ENCODE measurements at places on chromosomes 4 and X. TPM values are rescaled to one million over a fixed set of nuclear protein-coding genes. Genes with fewer than 3 reads are reported as not detected.

GRCh38 chr4:137310593-137311490 is 221.5 kb downstream of the PCDH18 start:
- H3K36me3 ChIP-seq, result no peaks in the 10 kb centered on the region
- no peaks in the 10 kb centered on the region for H3K27me3 ChIP-seq
- no peak overlapping the region for H3K4me3 ChIP-seq
- no peak overlapping the region for H3K27ac ChIP-seq

Gene VEGFD
- 0.20 TPM for total RNA-seq

- H3K27ac ChIP-seq, result no peak overlapping the region
- no peaks in the 10 kb centered on the region for H3K27me3 ChIP-seq
- H3K36me3 ChIP-seq, result no peaks in the 10 kb centered on the region
- peaks cover 3% of the 10 kb centered on the region for H3K4me1 ChIP-seq
- H3K4me3 ChIP-seq, result no peak overlapping the region
Observed at GRCh38 chr4:155972098-155972497, 18.4 kb upstream of the CTSO start.

DNA sequence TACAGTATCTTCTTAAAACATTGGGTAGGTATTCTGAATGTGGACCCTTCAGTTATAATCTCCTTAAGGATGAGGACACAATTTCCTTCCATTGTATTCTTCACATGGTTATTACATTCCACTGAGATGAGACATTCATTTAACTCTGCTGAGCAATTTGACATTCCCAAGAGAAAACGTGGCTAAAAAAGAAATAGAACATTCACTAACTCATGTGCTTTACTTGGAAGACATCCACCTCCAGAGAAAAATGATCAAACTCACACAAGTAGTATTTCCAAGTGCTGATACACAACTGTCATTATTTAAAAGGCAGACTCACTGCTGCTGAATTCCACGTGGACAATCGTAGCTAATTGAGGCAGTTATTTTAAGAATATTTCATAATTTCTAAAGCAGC is 227.9 kb upstream of the ANKRD50 start:
- H3K36me3 ChIP-seq, result no peaks in the 10 kb centered on the region
- H3K27me3 ChIP-seq, result peaks cover 4% of the 10 kb centered on the region
- no peak overlapping the region for H3K27ac ChIP-seq
- H3K4me1 ChIP-seq, result peaks cover 3% of the 10 kb centered on the region
- DNase-seq, result no peak

GRCh38 chr4:85953651-85954018 is 406.2 kb downstream of the MAPK10 start:
- no peaks in the 10 kb centered on the region for H3K27me3 ChIP-seq
- H3K36me3 ChIP-seq, result no peaks in the 10 kb centered on the region
- no peaks in the 10 kb centered on the region for H3K4me1 ChIP-seq
- no peak overlapping the region for H3K27ac ChIP-seq

- H3K27ac ChIP-seq, result no peak overlapping the region
- H3K27me3 ChIP-seq, result no peaks in the 10 kb centered on the region
- no peaks in the 10 kb centered on the region for H3K4me1 ChIP-seq
Observed at GRCh38 chrX:125132274-125132673, 187.4 kb upstream of the TEX13C start.

Gene TREX2
- total RNA-seq, result 0.29 TPM

- no peaks in the 10 kb centered on the region for H3K4me1 ChIP-seq
- H3K36me3 ChIP-seq, result no peaks in the 10 kb centered on the region
- H3K4me3 ChIP-seq, result no peak overlapping the region
- no peaks in the 10 kb centered on the region for H3K27me3 ChIP-seq
- no peak for DNase-seq
Observed at GRCh38 chrX:47296766-47297365, 64.1 kb downstream of the USP11 start.
